ENCODE measurements at places on chromosomes 2 and 18.

DNA sequence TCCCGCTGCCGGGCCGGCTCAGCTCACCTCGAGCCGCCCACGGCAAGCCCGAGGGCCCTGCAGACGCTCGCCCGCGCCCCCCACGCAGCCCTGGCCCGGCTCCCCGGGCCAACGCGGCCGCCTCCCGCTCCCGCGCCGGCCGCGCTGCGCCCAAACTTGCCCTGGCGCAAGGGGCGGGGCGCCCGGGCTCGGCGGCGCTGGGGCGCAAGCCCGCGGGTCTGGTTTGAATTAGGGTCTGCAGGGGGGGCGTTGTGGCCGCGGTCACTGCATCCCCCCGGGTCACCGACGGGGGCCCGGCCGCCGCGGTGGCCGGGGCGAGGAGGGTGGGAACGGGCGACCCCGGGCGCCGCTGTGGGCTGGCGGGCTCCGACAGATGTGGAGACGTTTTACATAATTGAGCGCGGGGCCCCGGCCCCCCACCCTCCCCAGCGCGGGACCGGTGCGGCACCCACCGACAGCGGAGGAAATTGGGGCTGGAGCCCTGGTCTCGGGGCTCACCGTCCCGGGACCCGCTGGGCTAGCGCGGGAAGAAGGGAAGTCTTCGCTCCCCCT lies 690 bp downstream of the SDC1 start:
- no peak for DNase-seq

DNA sequence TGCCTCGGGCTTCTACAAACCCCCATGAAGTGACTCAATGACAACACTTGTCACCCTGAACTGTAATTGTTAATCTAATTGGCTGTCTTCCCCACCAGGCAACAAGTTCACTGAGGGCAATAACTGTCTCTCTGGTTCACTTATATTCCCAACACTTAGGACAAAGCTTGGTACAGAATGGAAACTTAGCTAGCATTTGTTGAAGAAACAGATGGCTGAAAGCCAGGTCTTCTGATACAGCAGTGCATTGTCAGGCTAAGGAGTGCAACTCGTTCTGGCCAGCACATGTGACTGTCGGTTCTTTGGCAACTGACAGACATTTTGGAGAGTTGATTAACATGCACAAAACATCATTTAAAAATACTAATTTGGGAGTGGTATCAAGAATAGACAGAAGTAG lies 14.6 kb upstream of the DNAJC27 start:
- no peak for DNase-seq

GRCh38 chr2:148593421-148593820 lies 51.1 kb upstream of the EPC2 start:
- no peak for DNase-seq

DNA sequence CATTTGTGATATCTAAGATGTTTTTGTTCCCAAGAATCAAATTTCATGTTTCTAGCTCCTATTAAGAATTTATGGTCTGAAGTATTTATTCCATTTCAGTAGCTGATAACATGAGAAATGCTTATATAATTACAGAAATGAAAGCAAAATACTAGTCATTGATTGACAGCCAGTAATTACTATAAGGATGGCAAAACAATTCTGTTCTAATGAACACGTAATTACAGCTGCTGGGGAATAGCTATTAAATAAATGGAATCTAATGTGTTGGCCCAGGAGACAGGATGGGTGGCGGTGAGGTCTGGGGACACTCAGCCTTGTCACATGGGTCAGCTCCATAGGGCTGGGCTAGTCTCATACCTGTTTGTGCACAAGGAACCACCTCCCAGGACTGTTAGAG lies 263.5 kb downstream of the FHOD3 start:
- no peak for DNase-seq

DNA sequence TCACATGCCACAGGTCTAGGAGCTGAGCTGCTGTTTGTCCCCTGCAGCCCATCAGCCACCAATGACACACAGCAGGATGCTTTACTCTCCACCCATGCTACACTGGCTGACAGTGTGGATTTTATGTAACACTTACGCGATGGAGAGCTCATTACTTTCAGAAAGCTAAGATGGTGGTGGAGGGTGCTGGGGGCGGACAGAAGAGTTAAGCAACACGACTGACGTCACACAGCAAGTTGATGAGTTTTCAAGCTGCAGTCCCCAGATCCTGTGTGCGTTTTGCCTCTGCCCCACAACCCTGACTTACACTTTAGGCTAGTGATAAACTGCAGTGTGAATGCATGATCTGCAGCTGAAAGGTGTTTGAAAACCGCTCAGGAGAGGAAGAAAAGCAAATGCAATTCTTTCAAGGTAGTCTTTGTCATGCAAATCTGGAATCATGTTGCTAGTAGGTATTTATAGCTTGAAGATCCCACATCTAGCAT lies 42.4 kb downstream of the MRPS5 start:
- no peak for DNase-seq

DNA sequence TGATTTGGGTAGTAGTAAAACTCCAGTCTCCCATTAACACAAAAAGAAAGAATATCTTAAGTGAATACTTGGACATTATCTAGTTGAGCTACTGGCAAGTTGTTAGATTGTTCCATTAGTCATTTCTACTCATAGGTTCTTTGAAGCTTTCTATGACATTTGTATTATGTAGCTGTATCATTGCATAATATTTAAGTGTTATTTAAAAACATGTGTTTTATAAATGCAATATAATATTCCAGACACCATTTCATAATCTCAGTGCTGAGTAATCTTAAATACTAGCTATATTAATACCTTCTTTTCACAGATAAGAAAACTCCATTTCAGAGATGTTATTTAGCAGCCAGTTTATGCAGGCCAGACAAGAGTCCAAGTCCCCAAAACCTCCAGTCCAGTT lies 271.9 kb downstream of the NCKAP5 start:
- no peak for DNase-seq

GRCh38 chr2:60708630-60709320 lies 47.3 kb upstream of the PAPOLG start:
- DNase-seq: no peak

DNA sequence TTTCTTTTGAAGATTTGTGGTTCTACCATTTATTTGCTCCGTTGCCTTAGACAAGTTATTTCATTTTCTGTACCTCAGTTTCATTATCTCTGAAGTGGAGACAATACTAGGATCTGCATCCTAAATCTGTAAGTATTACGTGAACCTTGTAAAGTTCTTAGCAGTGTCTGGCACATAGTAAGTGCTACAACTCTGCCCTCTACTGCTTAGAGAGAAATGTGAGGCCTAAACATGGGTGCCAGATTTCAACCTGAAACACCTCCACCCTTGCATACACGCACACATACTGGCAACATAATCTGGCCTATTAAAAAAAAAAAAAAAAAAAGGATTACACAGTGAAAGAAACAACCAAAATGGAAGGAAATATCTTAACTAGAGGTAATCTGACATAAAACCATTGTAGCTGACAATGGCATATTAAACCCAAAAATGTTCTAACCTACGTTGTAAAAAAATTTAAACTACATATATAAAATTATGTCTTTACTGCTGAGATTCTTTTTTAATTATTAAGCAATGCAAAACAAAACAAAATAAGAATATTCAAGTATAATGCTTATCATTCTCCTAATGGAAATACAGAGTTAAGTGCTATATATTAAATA lies 132.6 kb downstream of the MAP2 start:
- DNase-seq: no peak

GRCh38 chr2:241340631-241341163 lies 15.4 kb upstream of the FARP2 start:
- DNase-seq: no peak

GRCh38 chr2:61165946-61166345 lies 4.0 kb downstream of the C2orf74 start:
- DNase-seq: no peak
